MV-4-11 (cell line): ENCODE measurements at places on chromosomes 2 and 18.

DNA sequence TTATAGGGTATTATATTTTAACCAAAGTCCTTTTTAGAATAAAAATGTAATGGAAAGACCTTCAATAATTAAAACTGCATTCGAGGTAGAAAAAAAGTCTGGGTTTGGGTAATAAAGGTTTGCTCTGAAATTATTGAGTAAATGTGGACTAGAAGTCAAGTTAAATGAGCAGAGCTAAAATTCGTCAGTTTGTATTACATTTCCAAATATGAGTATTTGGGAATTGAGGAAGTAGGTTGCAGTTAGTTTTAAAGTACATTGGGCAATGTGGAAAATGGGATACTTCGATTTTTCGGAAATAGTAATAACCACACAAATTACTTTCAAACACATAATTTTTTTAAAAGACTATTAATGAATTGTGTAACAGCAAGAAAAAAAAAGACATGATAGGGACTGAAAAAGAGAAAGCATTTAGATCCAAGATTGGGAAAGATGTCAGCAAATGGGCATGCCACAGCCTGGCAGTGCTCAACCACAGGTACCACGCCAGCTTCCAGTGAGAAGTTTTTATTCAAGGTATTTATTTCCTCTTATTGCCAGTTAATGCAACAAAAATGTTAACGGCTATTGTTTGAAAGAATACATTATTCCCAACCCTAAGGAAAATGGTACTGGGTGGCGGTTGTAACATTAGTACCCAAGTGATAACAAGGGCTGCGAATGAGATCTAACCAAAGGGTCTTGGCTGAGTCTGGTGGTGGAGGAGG is 50.0 kb downstream of the TTC39C start:
- no peak for DNase-seq

- DNase-seq: peak; percentile 98
These were observed at the start of gene UBXN4 for GRCh38 chr2:135741395-135742324. Gene UBXN4, plus strand, starts transcription at chr2:135741855. Its CDS starts 75 bp downstream, at chr2:135741930.

- DNase-seq: no peak
These were observed 28.8 kb downstream of the STEAP3 start for GRCh38 chr2:119252186-119253113.

DNA sequence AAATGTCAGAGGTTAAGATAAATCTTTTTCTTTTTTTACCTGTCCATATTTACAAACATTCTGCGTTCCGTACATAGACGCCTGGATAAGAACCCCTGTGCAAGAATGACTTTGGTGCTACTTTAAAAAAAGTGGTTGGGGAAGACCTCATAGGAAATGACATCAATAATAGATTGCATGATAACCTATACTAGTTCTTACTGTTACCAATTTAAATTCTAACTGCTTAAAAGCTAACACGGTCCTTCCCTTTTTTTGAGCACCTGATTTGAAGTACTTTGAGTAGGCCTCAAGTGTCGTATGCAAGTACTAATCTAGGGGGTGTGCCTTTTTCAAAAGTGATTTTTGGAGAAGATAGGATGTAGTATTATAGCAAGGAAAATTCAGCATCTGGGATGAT is 2.1 kb downstream of the SLC39A10 start:
- peak; percentile 46 for DNase-seq

DNA sequence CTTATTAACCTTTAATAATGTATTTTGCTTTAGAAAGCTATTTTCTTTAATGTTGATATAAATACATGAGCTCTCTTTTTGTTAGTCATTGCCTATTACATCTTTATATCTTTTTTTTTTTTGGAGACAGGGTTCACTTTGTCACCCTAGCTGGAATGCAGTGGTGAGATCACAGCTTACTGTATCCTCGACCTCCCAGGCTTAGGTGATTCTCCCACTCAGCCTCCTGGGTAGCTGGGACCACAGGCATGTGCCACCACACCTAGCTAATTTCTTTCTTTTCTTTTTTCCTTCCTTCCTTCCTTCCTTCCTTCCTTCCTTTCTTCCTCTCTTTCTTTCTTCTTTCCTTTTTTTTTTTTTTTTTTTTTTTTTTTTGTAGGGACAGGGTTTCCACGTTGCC is 15.4 kb downstream of the NAB1 start:
- DNase-seq: no peak

DNA sequence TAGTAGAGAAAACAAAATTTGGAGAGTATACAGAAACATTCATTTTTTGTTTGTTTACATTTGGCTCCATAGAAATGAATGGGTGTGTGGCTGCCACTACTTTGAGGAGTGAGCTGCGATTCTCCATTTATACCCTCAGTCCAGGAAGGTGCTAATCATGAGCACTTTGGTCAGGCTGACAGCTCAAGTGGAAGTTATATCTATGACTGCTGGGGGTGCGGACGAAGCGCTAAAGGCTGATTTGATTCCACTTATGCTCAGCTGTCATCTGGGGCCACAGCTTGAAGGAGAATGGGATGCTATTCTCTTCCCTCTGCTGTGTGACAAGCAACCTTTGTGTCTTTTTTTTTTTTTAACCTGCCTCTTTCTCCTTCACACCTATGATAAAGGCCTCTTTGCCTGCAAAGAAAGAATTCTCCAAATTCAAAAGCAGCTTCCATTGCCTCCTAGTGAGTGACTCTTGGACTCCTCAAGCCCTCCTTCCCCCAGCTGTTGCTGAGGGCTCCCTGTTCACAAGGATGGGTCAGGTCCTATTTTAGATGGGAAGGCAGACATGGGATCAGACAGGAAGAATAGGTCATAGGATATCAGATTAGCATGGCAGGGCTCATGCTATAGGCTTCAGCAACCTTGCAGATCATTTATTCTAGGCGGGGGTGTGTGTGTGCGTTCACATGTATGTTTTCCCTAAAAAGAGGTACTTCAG is 201.6 kb downstream of the SETBP1 start:
- no peak for DNase-seq

- no peak for DNase-seq
These were observed 128.5 kb upstream of the SH3BP4 start for GRCh38 chr2:234823196-234823876.

DNA sequence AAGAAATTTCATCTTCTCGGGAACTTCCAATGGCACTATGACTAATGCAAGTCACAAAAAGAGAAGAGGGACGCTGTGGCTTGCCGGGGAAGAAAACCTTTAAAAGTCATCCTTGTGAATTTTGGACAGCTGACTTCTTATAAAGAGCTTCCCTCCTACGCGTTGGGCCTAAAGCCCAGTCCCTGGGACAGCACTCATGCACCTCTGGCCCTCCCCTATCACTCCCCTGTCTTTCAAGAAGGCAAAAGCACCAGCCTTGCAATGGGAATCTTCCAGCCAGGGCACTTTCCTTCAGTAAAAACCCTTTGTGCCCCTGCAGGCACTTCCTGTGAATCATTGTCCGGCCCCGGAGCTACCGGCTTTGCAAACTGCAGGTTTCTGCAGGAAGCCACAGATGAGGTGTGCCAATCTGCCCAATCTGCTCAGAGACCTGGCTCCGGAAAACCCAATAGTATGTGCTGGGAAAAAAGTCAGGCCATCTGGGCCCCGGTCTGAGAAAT is 7.1 kb downstream of the MREG start:
- peak; percentile 24 for DNase-seq

GRCh38 chr18:38256366-38256765 is 690.8 kb upstream of the CELF4 start:
- no peak for DNase-seq

DNA sequence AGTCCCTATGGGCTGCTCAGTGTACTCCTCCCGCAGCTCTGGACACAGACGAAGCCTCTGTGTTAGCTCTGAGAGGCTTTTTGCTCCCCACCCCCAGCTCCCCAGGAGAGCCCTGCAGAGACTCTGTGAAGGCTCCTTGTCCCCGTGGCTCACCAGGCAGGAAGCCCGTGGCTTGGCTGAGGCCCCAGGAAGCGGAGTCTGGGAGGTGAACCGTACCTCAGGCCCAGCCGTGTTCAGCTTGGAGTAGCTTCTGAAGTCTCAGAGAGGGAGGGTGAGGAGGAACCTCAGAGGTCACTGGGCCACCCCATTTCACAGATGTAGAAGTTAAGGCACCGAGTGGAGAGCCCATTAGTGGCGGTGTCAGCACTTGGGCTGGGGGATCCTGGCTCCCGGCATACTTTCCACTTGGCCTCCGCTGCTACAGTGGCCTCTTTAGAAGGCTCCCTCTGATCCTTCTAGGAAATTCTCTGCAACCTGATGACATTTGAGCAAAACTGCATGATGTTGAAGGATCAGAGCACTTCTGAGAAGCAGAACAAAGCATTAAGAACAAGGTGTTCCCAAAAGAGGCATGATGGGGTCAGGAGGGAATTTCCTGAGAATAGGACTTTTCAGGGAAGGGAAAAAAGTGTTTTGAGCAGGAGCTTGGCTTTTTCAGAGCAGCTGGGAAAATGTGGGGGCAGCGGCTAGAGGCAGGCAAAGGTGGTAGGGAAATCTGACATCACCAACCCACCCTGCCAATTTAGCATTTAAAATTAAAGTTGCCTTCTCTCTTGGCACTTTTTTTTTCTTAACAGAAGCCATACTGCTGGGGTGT is 79.1 kb downstream of the MCFD2 start:
- no peak for DNase-seq

GRCh38 chr2:153963256-153963655 is 91.5 kb downstream of the GALNT13 start:
- DNase-seq: no peak

- DNase-seq: no peak
These were observed 17.3 kb downstream of the SALL3 start for GRCh38 chr18:78996741-78997490.

GRCh38 chr2:60505880-60506260 is 47.6 kb downstream of the BCL11A start:
- DNase-seq: no peak

- peak; percentile 81 for DNase-seq
These were observed 54.1 kb downstream of the TAF1B start for GRCh38 chr2:9897331-9897737.

DNA sequence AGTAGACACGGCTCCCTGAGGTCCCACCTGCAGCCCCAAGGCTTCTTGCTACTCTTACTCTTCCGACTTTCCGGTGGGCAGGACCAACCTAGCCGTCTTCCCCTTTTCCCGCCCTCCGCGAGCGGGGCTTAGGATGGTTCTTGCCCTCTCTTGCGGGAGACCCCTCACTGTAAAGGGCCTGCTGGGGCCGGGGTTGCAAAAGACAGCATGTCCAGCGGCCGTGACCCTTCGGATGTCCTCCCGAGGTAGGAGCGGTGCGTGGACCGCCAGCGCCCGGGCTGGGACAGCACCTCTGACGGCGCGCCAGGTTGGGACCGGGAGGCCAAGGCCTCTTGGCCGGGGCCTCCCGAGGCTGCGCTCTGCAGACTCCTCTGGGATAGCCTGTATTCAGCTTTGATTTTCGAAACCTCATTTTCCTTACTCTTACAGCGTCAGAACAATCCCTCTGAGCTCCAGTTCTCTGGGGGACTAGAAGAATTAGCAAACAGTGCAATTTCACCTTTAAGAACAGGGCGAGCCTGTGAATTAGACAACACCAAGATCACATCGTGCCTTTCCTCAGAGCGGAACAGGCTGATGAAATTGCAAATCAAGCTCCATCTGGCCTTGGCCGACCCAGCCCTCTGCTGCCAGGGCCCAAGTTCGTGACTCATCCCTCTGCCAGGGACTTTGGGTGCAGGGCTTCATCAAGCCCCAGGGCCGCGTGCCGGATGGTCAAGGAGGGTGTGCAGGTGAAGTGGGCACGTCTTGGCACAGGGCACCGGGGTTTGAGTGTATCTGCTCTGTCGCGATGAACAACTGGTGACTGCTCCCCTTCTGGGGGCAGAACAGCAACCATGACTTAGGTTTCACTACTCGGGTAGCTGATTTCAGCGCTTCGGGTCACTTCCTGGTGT is 777 bp downstream of the MOCOS start:
- peak; percentile 13 for DNase-seq

DNA sequence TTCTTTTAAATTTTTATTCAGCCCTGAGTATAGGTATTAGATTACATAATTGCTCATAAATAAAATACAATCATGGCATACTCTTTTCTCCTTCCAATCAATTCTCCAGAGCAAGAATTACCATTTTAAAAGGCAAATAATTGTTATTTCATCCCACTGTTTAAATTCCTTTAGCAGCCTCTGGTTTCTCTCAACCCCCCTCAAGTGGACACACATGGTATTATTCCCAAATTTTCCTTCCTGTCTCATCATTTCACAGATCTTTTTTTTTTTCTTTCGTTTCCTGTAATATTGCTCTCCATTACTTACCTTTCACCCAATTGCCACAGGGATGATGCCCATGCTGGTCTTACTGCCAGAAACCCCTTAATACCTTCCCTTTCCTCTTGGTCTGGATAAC is 385.2 kb downstream of the RIT2 start:
- DNase-seq: no peak

- DNase-seq: no peak
These were observed at the start of gene MERTK for GRCh38 chr2:111897924-111898702. Gene MERTK, plus strand, starts transcription at chr2:111898607. Its CDS starts 129 bp downstream, at chr2:111898736.

DNA sequence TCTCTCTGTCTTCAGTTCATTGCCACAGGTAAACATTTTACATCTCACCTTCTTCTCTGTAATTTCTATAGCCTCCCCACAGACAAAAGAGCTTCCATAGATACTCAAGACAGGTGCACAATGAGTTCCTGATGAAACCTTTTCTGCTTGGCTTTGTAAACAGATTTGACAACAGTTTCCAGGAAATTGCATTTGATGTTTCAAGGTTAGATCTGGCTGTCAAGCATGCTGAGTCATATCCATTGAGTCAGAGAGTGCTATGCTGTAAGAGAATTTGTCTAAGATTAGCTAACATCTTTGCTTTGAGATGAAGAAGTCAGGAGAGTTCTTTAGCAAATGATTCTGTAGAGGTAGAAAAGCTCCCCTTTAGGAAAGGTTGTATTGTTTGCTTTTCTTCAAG is 40.6 kb upstream of the MAP2 start:
- DNase-seq: peak; percentile 69

GRCh38 chr2:32559136-32559535 is 68.7 kb upstream of the TTC27 start:
- peak; percentile 61 for DNase-seq

DNA sequence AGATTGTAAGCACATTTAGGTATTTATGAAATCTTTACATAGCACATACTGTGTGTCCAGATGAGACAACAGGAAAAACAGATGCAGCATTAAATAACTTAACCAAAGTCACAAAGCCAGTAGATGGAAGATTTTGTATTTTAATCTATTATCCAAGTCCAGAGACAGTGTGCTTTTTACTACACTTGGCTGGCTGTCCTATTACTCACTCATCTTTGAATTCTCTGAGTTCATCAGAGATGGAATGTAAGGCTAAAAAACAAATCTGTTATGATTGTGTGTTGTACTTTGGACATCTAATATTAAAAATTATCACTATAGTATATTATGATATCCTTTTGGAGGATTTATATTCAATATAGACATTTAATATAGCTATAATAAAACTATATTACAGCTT is 1189.4 kb downstream of the DSC3 start:
- DNase-seq: no peak

GRCh38 chr2:102368461-102369109 is 13.0 kb downstream of the IL18R1 start:
- no peak for DNase-seq

- DNase-seq: no peak
These were observed 545.0 kb upstream of the ZNF804A start for GRCh38 chr2:184053326-184053725.

- DNase-seq: no peak
These were observed 332.8 kb upstream of the MAP2 start for GRCh38 chr2:209091056-209091455.
